Activated naive CD8-positive, alpha-beta T cell treated with anti-CD3 and anti-CD28 coated beads for 36 hours (primary cell): ENCODE measurements at places on chromosomes 6 and 20.
A peak's percentile ranks its signal among the peaks of the same experiment; 100 is the strongest.

- H3K36me3 ChIP-seq = peaks cover 10% of the 10 kb centered on the region
- H3K27ac ChIP-seq = peak overlapping the region; percentile 86
- no peak for DNase-seq
Observed at GRCh38 chr6:25369036-25369432, 89.9 kb downstream of the CARMIL1 start.

DNA sequence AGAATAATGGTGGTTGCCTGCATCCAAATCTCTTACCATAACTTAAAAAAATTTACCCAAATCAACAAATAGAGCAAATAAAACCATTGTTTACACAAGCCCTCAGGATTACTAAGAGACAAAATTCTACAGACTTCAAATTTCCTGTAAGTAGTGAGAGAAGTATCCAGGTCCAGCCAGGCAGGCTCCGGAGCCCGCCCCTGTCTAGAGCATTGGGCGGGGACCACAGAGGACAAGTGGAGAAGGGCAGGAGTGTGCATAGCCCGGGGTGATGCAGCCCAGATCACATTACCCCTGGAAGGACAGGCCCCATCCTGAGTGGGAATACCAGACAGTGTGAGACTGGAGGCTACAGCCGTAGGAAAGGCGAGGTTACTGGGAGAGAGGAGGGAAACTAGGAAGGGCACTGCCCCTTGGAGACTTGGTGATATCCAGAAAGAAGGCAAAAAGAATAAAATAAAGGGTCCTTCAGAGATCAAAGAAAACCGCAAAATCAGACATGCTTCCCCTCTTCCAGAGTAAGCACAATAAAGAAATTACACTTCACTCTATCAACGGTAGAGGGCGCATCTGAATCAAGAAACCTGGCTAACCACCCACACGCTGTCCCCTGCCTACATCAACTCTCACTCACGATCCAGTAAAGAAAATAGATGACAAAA is 26.6 kb downstream of the RIN2 start:
- H3K4me3 ChIP-seq = no peak overlapping the region
- DNase-seq = peak; percentile 4
- H3K4me1 ChIP-seq = peaks cover 4% of the 10 kb centered on the region
- no peaks in the 10 kb centered on the region for H3K36me3 ChIP-seq
- no peak overlapping the region for H3K27ac ChIP-seq
- peaks cover 28% of the 10 kb centered on the region for H3K27me3 ChIP-seq

GRCh38 chr6:1233924-1234323 is 78.0 kb upstream of the FOXQ1 start:
- no peaks in the 10 kb centered on the region for H3K4me1 ChIP-seq
- DNase-seq = no peak
- H3K4me3 ChIP-seq = no peak overlapping the region
- H3K27me3 ChIP-seq = peaks cover 8% of the 10 kb centered on the region
- no peak overlapping the region for H3K27ac ChIP-seq
- no peaks in the 10 kb centered on the region for H3K36me3 ChIP-seq

DNA sequence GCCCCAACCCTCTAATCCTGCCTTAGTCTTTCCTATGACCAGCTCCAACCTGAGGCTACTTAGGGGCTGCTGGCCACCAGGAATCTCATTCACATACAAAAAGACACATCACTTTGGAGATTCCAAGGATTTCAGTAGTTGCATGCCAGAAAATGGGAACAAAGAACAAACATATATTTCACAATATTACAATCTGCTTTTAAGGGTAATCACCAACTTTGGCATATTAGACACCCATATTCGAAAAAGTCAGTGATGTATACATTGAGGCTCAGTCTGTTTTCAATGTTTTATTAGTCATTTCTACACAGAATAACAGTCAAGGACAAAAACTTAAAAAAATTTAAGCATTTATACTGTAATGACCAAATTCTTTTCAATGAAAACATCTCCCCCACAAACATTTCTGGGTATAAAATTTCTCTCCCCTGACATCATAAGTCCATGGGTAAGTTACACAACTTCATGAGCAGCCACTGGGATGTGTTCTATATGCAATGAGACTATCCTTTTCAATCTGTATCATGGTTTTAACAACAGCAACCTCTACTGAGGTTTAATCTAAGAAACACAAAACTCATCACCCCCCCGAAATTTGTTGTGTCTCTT is 103.5 kb downstream of the MAP7 start:
- H3K27me3 ChIP-seq = peaks cover 5% of the 10 kb centered on the region
- no peaks in the 10 kb centered on the region for H3K4me1 ChIP-seq
- DNase-seq = no peak
- H3K4me3 ChIP-seq = no peak overlapping the region
- no peaks in the 10 kb centered on the region for H3K36me3 ChIP-seq
- no peak overlapping the region for H3K27ac ChIP-seq

- no peak overlapping the region for H3K4me3 ChIP-seq
- H3K36me3 ChIP-seq = no peaks in the 10 kb centered on the region
- DNase-seq = no peak
- peaks cover 8% of the 10 kb centered on the region for H3K4me1 ChIP-seq
Observed at GRCh38 chr20:58019850-58020625, 208.4 kb downstream of the ANKRD60 start.

DNA sequence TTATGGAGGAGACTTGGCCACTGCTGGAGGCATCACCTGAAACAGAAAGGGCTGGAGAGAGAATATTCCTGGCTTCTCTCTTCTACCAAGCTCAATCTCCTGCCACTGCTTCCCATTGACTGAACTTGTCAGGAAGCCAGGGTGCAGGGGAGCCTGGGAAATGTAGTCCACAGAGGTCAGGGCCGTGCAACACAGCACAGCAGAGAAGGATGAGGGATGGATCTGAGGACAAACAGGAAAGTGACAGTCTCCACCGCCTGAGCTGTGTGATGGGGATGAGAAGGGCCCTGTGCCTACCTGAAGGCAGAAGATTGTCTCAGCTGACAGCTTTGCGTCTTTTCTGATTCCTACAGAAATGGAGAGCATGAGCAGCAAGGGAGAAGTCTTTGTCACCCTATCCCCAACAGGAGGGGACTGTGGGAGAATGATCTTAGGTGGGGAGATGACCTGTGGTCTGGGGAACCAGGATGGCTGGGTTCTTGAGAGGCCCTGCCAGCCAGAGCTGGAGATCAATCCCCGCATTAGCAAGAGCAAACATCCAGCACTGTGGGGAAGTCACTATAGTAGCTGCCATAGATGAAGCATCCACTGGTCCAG is 114.2 kb downstream of the SNX5 start:
- H3K27ac ChIP-seq = no peak overlapping the region
- peaks cover 7% of the 10 kb centered on the region for H3K27me3 ChIP-seq

DNA sequence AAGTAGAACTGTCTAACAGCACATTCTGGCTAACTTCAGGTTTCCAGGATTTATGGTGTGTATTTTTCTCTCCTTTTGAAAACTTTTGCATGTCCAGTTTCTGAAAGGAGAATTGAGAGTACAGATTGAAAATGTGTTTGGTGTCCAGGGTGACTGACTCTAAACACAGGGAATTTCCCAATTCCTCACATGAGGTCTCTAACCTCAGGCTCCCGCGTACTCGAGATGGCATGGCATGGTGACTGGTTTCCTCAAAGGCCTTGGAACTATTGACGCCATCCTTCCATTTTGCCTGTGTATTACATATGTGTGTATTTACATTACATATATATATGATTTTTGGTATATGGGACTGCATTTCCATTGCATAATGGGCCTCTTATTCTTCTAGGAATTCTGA is 52.5 kb downstream of the PRND start:
- no peak overlapping the region for H3K4me3 ChIP-seq
- H3K36me3 ChIP-seq = peaks cover 5% of the 10 kb centered on the region
- H3K27ac ChIP-seq = no peak overlapping the region
- no peaks in the 10 kb centered on the region for H3K27me3 ChIP-seq
- H3K4me1 ChIP-seq = no peaks in the 10 kb centered on the region
- no peak for DNase-seq

GRCh38 chr20:57391439-57392301 is 474 bp downstream of the RBM38 start:
- peak; percentile 49 for DNase-seq
- peak overlapping the region; percentile 96 for H3K27ac ChIP-seq
- peaks cover 43% of the 10 kb centered on the region for H3K4me1 ChIP-seq
- H3K36me3 ChIP-seq = peaks cover 42% of the 10 kb centered on the region
- peak overlapping the region; percentile 98 for H3K4me3 ChIP-seq
- no peaks in the 10 kb centered on the region for H3K27me3 ChIP-seq

DNA sequence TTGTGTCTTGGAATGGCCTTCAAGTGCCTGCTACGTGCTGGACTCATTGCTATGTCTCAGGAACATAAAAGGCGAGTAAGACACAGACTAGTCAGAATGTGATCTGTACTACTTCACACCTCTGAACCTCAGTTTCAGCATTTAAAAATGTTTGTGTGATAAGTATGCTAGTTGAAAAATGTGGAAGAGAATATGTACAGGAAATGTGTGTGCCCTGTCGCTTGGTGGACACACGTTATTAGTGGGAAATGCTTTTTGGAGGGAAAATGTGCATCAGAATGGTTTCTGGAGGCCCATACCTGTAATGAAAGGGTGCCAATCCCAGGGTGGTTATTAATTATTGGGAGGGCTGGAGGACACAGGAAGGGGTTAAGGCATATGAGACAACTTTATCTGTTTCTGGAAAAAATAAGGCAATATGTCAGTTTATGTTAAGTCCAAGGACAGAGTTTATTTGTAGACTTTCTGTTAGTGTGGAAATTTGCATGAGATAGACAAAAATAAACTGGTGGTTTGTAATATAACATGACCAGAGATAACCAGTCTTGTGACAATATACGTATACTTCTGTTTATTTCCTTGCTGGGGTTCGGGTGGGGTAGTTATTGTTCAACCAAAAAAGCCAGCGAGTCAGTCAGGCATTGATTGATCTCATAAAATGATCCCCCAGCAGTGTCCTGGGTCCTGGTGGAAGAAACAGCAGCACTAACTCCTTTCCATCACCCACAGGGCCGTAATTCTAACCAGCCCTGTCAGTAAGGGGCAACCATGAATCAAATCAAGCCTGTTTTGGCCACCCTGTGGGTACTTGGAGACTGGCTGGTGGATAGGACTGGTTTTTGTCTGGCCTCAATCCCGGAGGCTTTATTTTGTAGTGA is 117.9 kb downstream of the JARID2 start:
- no peak for DNase-seq
- H3K36me3 ChIP-seq = peaks cover 26% of the 10 kb centered on the region
- H3K4me1 ChIP-seq = peaks cover 33% of the 10 kb centered on the region
- no peak overlapping the region for H3K27ac ChIP-seq
- H3K4me3 ChIP-seq = no peak overlapping the region

- no peak for DNase-seq
- peaks cover 48% of the 10 kb centered on the region for H3K4me1 ChIP-seq
Observed at GRCh38 chr20:57434390-57434700, 43.1 kb downstream of the RBM38 start.

GRCh38 chr6:142692942-142693341 is 252.0 kb downstream of the HIVEP2 start:
- no peaks in the 10 kb centered on the region for H3K36me3 ChIP-seq
- H3K27me3 ChIP-seq = no peaks in the 10 kb centered on the region
- no peak overlapping the region for H3K4me3 ChIP-seq
- peak; percentile 51 for DNase-seq
- H3K27ac ChIP-seq = peak overlapping the region; percentile 42
- peaks cover 19% of the 10 kb centered on the region for H3K4me1 ChIP-seq

DNA sequence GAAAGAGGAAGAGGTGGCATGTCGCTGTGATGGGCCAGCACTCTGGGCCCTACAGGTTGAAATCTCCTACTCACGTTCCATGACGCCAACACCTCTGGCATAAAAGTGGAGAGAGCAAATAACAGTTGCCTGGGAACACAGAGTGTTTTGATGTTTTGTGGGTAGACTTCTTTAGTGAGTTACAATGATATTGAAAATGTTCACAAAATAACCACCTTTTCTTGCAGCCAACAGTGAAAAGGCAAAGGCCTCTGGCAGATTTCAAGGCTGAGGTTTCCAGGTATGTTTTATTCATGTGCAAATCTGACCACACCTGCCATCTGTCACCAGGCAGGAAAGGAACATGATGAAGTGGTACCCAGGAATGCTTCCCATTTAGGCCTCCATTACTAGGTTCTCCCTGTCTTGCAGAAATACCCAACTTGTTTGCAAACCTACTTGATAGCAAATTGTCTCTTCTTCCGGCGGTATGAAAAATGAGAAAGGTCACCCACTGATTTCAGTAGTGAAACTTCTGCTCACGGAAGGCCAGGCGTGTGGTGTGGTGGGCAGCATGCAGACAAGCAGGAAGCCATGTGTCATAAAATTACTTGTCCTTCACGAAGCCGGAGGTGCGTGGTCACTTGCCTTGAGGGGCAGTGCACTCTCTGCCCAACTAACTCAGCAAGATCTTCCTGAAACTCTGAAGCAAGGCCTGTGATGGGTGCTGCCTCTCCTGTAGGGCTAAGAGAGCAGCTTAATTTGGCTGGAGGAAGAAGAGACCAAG is 299.1 kb upstream of the PRDM1 start:
- peaks cover 22% of the 10 kb centered on the region for H3K4me1 ChIP-seq
- DNase-seq = peak; percentile 30
- H3K27me3 ChIP-seq = peaks cover 13% of the 10 kb centered on the region
- H3K4me3 ChIP-seq = no peak overlapping the region

GRCh38 chr6:22071270-22072041 is 225.4 kb downstream of the PRL start:
- no peak overlapping the region for H3K27ac ChIP-seq
- no peak overlapping the region for H3K4me3 ChIP-seq
- no peaks in the 10 kb centered on the region for H3K4me1 ChIP-seq
- peaks cover 6% of the 10 kb centered on the region for H3K27me3 ChIP-seq

GRCh38 chr20:3818155-3819151 is 1.9 kb upstream of the AP5S1 start:
- H3K36me3 ChIP-seq = no peaks in the 10 kb centered on the region
- no peak for DNase-seq
- peak overlapping the region; percentile 14 for H3K27ac ChIP-seq
- H3K27me3 ChIP-seq = no peaks in the 10 kb centered on the region
- no peak overlapping the region for H3K4me3 ChIP-seq
- H3K4me1 ChIP-seq = peaks cover 51% of the 10 kb centered on the region

GRCh38 chr6:92147246-92147645 is 1272.1 kb downstream of the EPHA7 start:
- H3K27me3 ChIP-seq = no peaks in the 10 kb centered on the region
- H3K36me3 ChIP-seq = no peaks in the 10 kb centered on the region
- H3K4me3 ChIP-seq = no peak overlapping the region
- H3K27ac ChIP-seq = no peak overlapping the region
- no peaks in the 10 kb centered on the region for H3K4me1 ChIP-seq
- DNase-seq = no peak

DNA sequence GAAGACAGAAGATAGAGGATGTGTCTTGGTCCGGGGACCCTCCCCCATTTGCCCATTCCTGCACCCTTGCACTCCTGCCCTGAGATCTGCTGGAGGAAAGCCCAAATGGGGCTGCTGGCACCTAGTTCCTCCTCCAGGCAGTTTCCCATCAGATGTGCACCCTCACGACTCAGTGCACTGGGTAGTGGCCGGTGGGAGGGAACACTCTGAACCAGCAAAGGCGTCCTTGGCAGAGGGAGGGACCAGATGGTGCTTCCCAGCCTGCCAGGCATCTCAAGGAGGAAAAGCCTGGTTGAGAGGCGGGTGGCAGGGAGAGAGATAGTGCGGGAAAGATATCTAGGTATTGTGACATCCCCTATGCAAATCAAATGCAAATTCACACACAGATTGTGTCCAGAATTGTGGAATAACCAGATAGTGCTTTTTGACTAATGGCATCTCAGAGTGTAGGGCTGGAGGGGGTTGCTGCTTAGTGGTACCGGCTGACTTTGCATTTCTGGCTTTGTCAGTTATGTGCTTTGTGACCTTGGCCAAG is 19.5 kb downstream of the TMEM151B start:
- H3K27me3 ChIP-seq = peaks cover 73% of the 10 kb centered on the region
- H3K4me1 ChIP-seq = no peaks in the 10 kb centered on the region
- DNase-seq = no peak
- no peak overlapping the region for H3K27ac ChIP-seq
